ENCODE measurements at places on chromosomes 11 and 22.

DNA sequence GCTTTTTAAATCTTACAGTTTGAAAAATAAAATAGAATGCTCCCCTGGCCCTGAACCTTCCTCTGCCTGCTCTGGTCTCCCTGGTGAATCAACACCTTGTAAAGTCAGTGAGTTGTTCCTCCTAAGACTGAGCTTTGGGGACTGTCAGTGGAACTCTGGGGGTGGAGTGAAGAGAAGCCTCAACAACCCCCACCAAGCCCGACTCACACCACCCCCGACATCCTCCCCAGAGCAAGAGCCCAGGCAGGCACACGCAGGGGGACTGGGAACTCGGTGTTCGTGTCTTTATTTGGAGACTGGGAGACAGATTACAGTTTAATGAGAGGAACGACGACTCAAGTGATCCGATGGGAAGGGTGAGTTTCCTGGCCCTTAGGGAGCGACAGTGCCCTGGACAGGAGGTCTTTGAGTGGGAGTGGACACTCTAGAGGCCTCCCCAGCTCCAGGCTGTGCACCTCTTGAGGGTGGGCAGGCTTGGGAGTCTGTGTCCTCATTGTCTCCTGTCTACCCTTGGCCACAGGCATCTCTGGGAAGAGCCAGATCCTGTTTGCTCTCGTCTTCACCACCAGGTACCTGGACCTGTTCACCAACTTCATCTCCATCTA lies 6.2 kb downstream of the KDELR3 start:
- DNase-seq: no peak

DNA sequence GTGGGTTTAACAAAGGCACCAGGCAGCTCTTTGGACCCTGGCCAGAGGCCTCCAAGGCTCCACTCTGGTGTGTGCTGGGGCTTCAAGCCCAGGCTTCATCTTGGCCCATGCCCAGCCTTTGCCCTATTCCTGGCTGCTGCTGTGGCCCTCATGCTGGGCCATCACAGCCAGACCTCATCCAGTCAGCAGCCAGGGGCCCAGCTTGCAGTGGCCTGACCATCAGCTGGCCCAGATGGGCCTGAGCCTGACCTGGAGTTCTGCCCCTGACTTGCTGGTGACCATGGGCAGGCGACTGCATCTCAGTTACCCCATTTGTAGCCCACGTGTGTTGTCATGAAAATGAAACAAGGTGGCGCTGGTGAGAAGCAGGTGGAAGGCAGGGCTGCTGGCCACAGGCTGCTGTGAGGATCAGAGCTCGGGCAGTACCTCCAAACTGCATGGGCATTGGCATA lies 76.1 kb downstream of the MED15 start:
- DNase-seq: no peak

DNA sequence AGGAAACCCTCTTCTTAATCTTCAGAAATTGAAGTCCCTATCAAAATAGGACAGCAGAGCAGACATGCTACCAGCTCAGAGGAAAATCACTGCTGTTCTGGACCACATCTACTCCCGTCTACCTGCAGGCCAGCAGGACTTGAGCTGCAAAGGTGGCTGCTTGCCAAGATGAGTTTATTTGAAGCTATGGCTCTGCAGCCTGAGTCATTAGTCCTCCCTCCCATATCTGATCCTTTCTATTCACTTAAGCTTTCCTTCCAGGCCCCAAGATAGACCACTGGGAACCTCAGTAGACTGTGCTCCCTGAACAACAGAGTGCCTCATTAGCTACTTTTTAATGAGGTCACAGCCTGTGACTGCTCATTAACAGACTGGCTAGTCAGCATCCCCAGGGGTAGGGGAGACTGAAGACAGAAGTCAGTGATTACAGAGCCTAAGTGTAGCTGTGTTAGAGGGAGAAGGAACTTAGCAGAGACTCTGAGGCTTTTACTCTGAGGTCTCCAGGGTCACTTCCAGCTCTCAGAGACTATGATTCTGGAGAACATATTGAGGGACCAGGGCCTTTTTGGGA lies 6.8 kb upstream of the OR10A2 start:
- DNase-seq: no peak

GRCh38 chr11:17978553-17979287 lies 34.1 kb downstream of the SERGEF start:
- peak; percentile 19 for DNase-seq

DNA sequence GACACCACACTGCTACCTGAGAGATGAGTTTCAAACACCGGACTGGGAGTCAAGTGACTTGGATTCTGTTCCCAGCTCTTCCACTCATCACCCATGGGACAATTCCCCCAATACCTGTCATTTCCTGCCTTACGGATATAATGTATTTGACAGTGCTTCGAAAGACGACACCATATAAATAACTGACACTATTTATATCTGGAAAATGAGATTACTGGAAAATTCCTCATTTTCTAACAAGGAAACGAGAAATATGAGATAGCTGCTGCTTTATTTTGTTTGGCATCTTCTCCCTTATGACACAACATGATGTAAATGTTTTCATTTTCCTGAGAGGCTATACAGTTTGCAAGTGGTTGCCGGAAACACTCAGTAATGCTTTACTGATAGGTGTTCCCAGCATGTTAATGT lies 8.6 kb downstream of the HSCB start:
- DNase-seq: peak; percentile 6

DNA sequence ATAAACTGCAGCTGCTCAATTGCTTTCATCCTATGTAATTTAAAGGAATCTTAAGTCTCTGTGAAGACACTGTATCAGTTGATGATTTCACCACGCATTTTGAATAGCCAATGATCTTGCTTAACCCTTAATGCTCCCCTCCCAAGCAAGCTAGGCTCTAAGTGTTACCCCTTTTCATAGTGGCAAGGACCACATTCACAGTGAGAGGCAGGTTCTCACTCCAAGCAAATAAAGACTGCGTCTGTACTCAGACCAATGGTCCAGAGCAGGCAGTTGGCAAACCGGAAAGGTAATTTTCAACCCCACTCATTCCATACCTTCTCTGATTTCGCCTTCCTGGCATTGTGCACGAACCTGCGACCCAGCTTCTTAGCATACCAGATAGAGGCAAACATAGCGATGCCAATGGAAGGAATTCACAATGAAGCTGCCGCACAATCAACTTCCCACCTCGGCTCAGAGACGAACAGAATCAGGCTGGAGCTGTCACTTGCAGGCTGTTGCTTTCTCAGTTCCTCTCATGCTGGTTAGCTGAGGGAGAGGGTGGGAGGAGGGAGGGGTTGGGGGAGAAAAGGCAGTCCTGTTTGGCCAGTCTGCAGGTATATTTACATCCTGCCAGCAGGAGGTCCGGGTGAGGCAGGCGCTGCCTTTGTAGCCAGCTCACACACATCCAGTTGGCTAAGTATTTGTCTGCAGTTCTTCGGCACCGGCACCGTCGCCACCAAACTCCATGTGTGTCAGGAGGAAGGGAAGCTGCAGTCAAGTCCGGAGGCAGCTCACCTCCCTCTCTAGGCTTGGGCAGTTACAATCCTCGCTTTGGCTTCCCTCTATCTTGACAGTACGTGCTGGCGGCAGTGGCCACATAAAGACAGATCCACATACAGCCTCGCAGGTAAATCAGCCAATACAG lies 1151.2 kb upstream of the CCDC90B start:
- DNase-seq: no peak

DNA sequence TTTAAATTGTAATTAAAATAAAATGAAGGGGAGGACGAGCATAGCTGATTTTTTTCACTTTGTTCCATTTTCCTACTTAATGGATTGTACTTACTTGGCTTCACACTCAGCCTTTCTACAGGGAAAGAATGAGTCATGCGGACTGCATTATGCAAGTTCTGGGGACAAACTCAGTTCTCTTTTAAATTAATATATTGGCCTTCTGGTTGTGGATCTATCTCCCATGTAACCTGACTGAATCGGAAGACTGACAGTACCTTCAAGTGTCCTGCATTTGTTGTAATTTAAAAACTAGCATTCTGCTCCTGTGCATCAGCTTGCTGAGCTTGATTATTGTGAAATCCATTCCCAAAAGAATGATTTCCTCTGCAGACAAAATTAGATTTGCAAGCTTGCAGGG lies 12.2 kb downstream of the OR8D1 start:
- DNase-seq: no peak

DNA sequence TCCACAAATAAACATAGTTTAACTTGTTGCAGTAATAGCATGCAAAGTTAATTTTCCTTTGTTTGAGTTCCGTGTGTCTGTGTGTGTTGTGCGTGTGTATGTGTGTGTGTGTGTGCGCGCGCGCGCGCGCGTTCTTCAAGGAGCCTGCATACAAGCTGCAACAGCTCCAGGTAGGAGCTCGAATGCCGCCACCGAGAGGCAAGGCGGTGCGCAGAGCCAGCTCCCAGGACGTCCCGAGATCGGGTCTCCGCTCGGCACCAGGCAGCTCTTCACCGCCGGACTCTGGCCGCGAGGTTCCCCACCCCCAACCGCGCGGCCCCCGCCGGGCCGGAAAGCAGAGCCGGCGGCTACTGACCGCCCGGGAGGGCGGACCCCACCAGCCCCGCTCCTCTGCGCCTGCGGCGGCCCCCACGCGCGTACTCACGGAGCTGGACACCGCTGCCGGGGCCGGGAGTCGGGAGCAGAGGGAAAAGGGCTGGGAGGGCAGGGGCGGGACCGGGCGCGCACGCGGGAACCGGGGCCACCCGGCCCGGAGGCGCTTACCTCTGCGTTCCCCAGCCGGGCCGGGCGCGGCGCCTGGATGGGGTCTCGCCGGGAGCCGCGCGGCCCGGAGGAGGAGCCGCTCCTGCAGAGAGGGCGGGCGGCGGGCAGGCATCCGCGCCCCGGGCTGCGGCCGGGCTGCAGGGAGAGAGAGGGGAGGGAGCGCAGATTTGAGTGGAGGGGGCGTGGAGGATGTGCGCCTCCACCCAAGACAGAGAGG lies 40.4 kb upstream of the AKIP1 start:
- peak; percentile 66 for DNase-seq

GRCh38 chr22:17914474-17914873 lies 109.9 kb downstream of the MICAL3 start:
- no peak for DNase-seq

- DNase-seq: no peak
These were observed 34.5 kb upstream of the RIC3 start for GRCh38 chr11:8203414-8203715.

DNA sequence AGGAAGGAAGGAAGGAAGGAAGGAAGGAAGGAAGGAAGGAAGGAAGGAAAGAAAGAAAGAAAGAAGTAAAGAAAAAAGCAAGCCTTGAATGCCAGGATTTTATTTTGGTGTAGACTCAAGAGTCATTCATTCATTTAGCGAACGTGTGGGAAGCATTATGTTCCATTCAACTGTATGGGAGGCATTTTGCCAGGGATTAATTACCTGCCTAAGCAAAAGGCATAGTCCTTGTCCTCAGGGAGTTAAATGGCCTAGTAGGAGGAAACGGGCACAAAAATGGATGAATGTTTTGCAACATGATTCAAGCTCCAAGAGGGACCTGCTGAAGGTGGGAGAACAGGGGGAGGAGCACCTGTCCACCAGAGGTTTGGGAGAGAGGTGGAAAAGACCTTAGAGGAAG lies 16.2 kb upstream of the ZNRF3 start:
- DNase-seq: no peak
